ENCODE measurements at places on chromosomes 3 and 15.

DNA sequence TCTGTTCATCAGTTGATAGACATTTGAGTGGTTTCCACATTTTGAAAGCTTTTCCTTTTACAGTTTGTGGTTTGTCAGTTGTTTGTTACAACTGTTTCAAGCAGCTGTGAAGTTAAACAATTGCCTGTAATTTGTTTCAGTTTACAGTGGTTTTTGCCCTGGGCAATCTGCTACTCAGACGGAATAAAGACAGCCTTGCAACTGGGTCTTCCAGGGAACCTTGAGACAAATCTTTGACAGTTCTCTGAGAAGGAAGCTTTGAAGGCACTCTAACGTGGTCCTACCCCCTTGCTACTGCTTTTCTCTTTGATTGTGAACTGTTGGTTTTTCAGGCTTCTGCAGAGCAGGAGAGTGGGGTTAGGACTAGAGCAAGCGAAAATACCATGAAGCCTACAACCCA lies 28.0 kb downstream of the LRRC28 start:
- DNase-seq: no peak

DNA sequence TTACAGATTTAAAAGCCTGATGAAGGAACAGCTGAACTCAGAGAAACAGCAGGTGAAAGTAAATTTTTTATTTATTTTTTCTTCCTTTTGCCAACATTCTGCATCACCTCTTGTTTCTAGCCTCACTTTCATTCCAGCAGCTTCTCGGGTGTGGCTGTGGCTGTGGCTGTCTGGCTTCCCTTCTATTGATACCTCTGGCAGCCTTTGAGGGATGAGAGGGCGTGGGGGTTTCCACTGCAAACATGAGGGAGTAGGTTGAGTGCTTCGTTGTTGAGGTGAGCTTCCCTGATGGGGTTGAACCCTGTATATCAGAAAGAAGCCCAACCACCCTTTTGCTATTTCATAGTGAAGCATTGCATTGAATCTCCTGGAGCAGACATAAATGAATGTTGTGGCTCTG lies 6.2 kb upstream of the TMC3 start:
- no peak for DNase-seq

DNA sequence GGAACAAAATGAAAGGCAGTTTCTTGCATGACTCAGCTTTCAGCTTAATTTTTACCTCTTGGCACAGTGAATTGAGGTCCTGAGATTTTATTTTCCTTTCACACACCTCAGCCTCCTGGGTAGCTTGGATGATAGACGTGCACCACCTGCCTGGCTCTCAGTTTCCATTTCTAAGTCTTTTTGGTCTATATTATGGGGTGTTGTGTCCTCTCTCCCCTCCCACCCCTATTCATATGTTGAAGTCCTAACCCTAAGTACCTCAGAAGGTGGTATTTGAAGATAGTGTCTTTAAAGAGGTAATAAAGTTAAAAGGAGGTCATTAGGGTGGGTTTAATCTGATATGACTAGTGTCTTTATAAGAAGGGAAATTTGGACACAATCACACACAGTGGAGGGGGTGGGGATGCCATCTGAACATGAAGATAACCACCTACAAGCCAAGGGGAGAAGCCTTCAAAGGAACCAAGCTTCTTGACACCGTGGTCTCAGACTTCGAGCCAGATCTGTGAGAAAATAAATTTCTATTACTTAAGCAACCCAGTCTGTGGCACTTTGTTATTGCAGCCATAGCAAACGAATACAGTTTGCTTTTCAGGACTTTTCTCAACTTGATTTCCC lies 85.2 kb downstream of the STRIT1 start:
- DNase-seq: no peak

GRCh38 chr3:126537116-126537729 lies 13.3 kb downstream of the CHST13 start:
- no peak for DNase-seq

DNA sequence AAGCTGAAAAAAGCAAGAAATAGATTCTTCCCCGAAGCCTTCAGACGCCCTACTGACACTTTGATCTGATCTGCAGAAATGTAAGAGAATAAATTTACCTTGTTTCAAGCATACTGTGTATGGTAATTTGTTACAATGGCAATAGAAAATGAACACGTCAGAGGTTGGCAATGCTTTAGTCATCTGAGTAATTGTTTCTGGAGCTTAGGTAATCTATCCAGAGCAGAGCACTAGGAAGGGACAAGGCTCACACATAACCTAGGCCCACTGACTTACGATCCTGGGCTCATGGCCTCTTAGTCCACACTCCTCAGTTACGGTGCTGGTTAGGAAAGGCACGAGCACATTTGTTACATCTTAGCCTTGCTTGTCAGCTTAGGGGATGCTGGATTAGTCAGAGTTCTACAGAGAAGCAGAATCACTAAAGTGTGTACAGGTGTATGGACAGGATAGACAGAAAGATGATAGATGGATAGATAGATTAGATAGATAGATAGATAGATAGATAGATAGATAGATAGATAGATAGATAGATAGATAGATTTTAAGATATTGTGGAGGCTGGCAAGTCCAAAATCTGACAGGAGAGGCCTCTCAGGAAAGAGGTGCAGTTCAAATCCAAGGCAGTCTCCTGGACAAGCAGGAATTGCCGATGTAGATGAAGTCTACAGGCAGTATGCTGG lies 46.8 kb upstream of the TBC1D23 start:
- DNase-seq: no peak

DNA sequence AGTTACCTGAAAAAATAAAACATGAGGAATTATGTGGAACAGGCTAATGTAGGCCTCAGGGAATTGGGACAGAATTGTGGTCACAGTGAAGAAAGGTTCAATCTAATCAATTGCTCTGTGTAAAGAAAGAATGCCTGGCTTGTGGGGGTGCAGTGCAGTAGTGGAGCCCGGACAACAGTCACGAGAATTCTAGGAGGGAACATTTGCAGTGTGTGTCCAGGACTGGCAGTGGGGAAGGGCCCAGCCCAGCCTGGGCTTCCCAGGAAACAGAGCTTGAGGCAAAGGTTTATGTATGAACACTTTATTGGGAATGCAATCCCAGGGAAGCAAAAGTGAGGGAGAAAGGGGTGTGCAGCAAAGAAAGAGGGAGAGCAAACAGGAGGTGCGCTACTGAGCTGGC lies 29.2 kb upstream of the CTDSPL start:
- DNase-seq: no peak

DNA sequence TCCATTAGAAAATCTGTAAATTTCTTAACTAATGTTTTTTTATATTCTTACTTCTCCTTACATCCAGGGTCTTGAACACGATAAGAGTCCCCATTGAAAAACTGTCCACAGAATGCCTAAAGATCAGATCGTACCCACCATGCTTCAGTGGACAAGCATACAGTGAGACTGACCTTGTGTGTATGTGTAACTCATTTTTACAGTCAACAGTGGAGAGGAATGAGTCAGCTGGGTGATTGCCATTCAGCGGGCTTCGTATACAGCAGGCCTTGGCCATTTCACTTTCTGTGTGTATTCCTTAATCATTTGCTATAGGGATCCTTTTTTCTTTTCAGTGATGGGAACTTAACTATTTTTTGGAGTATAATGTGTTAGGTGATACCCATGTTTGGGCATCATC lies 10.6 kb downstream of the PARP14 start:
- no peak for DNase-seq
